Prostate gland (tissue), 2 donors: ENCODE measurements at places on chromosomes 2 and 18.

- DNase-seq, result peak; percentile 12
Measured at GRCh38 chr2:53987336-53987921, 16.6 kb upstream of the PSME4 start.

GRCh38 chr2:216692636-216693413 is 2.5 kb downstream of the IGFBP5 start:
- DNase-seq, result peak; percentile 53

DNA sequence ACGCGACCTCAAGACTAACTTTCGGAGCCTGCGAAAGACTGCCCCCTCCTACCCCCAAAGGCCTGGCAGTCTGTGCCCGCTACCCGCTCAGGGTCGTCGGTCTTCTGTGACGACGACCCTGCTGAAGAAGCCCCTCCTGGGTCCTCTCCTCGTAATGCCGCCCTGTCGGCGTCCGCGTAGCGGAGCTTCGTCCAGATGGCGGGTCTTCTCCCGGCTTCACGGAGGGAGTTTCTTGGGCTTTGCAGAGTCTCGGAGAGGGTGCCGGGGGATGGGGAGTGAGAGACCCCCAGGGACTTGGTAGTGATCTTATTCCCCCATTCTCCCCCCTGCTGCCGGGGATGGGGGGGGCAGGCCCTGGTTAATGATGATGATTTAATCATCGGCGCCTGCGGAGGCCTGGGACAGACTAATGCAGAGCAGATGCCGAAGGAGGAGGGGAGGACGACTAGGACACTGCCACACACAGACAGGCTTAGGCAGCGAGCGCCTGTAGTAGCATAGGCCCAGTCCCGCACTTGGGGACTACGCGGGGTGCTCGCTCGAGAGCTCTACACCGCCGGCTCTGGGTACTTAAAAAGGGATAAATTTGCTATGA is 528 bp upstream of the PCGF1 start:
- DNase-seq, result no peak

DNA sequence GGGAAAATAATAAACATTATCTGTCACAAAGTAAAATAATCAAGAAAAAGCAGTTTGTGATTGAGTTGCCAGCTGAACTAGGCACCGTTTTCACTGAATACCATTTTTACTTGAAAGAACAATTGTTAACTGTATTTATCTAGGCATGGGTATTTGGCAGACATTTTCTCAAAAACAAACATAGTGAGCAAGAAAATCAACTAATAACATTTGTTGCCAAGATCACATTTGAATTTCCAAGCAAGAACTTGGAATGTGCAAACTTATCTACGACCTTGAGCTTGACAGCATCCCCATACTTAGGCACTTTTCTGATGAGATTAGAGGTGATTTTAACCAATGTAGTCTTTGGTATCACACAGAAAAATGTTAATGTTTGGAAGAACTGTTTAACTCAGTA is 16.7 kb downstream of the SS18 start:
- no peak for DNase-seq

DNA sequence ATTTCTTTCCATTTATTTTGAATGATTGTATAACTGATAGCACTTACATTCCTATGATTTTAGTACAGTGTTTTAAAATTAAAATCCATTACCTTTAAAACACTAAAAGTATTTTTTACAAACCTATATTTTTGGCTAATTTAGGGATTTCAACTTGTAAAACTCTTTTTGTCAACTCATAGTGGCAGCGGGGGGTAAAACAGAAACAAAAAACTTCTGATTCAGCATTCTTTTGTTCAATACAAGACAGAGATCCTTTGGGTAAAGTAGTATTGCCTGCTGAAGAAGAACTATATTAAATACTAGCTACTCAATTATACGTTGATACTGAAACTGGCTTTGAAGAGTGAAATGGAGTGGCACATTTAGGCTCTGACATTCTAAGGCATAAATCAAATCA is 437.4 kb upstream of the CDH19 start:
- DNase-seq, result no peak

DNA sequence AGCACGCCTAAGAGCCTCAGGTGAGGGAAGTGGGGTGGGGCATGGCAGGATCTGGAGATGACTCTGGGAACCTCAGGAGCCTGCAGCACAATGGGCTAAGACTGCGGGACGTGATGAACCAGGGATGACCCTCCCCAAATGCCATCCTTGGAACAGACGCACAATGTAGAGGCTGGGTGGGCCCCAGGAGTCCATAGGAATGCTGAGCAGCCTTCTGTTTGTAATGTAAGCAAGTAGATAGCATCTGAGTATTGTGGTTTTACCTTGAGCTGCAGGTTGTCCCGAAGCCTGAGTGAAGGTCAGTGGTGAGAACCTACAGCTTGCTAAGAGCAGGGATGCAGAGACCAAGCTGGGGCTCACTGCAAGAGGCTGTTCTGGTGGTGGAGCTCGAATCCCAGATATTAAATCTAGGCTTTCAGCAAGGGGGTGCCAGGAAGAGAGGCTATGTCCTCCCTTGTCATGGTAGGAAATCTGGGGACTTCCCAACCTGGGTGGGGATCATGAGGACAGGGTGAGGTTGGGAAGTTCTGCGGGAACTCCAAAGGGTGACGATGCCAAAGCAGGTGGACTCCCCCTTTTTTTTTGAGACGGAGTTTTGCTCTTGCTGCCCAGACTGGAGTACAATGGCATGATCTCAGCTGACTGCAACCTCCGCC is 5.8 kb downstream of the SCTR start:
- DNase-seq, result no peak

DNA sequence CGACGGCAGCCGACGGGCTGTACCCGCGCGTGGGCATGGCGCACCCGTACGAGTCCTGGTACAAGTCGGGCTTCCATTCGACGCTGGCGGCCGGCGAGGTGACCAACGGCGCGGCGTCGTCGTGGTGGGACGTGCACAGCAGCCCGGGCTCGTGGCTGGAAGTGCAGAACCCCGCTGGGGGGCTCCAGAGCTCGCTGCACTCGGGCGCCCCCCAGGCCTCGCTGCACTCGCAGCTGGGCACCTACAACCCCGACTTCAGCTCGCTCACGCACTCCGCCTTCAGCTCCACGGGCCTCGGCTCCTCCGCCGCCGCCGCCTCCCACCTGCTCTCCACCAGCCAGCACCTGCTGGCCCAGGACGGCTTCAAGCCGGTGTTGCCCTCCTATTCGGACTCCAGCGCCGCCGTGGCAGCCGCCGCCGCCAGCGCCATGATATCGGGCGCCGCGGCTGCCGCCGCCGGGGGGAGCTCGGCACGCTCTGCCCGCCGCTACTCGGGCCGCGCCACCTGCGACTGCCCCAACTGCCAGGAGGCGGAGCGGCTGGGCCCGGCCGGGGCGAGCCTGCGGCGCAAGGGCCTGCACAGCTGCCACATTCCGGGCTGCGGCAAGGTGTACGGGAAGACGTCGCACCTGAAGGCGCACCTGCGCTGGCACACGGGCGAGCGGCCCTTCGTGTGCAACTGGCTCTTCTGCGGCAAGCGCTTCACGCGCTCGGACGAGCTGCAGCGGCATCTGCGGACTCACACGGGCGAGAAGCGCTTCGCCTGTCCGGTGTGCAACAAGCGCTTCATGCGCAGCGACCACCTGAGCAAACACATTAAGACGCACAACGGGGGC is 2.0 kb downstream of the SP9 start:
- DNase-seq, result no peak

GRCh38 chr2:169360984-169361705 is 1.2 kb downstream of the LRP2 start:
- DNase-seq, result no peak

GRCh38 chr18:13811993-13812392 is 12.0 kb upstream of the MC5R start:
- no peak for DNase-seq

DNA sequence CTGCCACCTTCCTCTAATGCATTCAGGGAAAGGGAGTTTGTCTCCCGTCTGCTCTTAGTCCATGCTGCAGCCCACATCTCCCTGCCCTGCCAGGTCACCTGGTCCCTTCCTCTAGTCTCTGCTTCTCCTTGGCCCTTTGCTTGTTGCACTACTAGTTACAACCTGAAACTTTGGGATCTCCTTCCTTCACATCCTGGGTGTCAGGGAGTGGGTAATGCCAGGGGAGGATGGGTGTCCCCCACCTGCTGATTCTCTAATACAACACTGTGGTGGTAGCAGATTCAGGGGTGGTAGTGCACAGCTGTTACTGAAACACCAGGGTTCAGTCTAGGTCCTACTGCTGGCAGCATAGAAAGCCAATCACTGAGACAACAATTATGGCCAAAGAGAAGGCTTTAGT is 31.2 kb upstream of the COX7A2L start:
- DNase-seq, result no peak

DNA sequence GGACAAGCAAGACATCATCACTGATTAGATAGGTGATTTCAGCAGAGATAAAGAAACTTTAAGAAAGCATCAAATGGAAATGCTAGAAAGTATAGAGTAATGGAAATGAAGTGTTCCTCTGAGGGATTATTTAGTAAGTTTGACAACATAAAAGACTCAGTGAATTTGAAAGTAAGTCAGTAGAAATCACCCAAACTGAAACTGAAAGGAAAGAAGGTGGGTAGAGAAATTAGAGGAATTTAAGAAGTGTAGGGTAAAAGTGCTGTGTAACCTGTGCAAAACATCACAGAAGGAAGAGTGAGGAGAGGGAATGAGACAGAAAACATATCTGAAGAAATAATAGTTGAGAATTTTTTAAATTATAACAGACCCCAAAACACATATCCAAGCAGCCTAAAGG is 343.1 kb downstream of the CBLN2 start:
- no peak for DNase-seq

DNA sequence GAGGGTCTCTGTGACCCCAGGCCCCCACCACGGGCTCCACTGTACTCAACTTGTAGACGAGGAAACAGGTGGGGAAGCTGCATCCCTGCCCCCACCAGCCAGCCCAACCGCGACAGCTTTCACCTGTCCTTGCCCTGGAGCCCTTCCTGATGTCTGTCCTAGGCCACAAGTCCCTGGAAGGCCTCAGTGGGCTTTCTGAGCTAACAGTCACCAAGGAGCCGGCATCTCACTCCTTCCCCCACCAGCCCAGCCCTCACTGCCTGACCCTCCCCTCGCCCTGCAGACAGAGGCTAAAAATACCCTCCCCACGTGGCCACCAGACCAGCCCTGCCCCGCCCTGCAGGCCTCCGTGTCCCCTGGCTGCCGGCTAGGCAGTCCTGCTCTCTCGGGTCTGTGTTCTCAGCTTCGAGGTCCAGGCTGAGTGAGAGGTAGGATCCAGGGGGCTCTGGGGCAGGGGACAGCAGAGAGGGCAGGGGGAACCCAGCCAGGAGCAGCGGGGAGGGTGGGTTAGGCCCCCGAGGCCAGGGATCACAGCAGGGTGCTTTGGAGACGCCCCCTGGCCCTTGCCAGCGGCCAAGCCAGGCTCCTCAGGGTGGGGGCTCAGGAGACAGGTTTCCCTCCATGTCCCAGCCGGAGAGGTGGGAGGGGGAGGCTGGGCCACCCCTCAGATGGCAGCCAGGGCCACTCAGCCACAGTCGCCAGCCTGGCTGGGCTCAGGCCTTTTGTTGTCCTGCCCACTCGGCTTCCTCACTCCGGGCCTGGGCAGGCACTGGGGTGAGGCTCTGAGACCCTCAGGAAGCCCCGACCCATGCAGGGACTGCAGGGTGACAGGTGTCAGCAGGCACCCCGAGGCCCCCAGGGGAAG is at the start of gene KLHL30:
TSS of gene KLHL30 (plus strand) at position 338 of the 865 bp plus-strand sequence. CDS start 2,087 bp downstream, outside the sequence.
- DNase-seq, result no peak

- DNase-seq, result no peak
Measured at GRCh38 chr18:13551305-13551603, 175.1 kb downstream of the FAM210A start.

DNA sequence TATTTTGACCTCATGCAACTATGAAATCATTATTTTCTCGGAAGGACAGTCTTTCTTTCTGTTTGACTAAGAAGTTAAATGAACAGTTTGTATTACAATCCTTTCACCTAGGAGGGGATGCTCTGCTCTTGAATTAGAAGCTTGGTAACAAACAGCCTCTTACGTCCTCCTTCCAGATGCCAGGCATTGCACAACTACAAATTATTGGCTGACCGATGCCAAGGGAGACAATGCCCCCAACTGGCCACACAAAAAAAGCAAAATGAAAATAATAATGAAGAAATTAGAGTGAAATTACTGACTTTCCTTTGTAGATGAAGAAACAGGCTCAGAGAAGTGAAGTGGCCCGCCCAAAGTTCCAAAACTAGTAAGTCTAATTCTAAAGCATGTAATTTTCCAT is 177.9 kb downstream of the CYRIA start:
- DNase-seq, result peak; percentile 17

DNA sequence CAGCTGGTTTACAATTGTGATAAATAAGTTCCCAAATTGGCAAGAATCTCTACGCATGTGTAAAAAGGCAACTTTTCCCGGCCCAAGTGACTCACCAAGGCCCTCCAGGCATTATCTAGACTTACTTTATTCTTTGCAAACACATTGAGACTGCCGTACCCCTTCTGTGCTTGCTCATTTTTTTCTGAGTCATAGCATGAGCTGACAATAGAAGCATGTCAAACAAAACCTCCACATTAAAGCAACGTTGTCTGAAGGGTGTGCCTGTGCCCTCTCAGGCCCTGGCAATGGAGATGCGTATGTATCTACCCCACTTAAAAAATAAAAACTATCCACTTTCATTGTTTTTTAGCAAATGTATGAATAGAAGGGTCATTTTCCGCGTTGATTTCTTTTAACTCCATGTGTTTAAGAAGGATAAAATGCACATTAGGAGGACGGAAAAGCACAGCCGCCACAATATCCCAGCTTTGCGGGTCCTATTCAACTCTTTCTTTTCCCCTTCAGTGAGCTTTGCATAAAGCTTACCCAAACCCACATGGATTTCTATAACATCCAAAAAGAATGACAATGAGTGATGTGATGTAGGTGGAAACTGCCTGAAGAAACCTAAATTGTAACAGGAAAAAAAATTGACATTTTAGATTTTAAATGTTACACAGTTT is 298.2 kb downstream of the CDCA7 start:
- peak; percentile 52 for DNase-seq

DNA sequence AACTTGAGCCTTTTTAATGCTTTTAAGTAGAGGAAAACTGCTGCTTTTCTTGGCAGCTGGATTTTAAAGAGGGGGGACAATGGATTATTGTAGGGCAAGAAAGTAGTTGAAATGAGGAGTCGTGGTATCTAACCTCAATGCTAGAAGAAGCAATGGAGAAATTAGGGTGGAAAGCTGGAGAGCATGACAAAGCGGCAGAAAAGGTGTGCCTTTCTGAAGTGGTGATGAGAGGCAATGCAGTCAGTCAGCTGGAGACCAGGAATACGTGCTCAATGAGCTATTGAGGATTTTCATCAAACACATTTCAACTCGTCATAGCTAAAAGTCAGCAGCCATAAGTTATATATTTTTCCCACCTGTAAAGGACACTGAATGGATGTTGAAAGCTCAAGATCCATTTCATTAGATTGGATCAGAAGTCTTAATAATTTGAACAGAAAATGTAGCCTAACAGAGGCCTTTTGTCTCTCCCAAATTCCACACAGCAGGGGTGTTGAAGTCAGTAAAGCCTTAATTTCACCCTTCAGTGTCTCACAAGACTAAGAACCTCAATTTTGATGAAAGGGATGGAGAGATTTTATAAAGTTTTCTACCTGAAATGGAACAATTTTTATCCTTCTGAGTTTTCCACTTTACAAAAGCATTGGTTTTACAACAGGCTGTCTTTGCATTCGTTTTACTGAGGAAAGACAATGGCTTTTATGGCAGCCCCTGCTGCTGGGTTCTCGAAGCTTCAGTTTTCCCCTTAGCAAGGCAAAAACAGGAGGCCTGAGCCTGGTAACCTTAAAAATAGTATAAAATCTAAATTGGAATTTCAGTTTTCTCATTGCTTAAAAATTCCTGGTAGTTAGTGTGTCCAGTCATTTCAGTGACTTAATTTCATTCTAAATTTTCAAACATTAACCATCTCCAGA is 131.1 kb downstream of the CCDC102B start:
- DNase-seq, result no peak
